Stimulated activated CD8-positive, alpha-beta memory T cell treated with anti-CD3 and anti-CD28 coated beads, Interleukin-15, amount 100 ng/mL, for 4 hours (primary cell): ENCODE measurements at places on chromosomes 4 and X.
A peak's percentile ranks its signal among the peaks of the same experiment; 100 is the strongest.

- no peak for DNase-seq
These were observed 300.8 kb downstream of the ADGRL3 start for GRCh38 chr4:61500883-61501282.

DNA sequence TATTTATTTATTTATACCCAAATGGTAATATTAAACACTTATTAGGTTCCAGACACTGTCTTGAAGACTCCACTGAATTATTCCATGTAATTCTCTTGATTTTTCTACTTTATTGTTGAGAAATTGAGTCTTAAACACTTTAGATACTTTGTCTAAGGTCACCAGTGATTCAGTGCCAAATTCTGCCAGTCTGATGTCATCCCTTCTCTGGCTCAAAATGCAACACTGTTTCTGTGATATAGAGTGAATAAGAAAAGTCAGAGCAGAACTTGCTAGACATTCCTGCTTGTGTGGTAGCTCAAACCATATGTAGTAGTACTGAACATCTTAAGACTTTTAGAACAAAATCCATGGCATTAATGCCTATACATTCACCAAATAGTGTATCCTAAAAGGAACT, 164.3 kb downstream of the GABRB1 start:
- no peak for DNase-seq

GRCh38 chr4:33940281-33940680, 2304.0 kb downstream of the ARAP2 start:
- no peak for DNase-seq

GRCh38 chrX:3143043-3143799, 102.0 kb downstream of the ARSF start:
- DNase-seq: no peak

- DNase-seq: no peak
These were observed 32.0 kb downstream of the BCLAF3 start for GRCh38 chrX:19958552-19959486.

DNA sequence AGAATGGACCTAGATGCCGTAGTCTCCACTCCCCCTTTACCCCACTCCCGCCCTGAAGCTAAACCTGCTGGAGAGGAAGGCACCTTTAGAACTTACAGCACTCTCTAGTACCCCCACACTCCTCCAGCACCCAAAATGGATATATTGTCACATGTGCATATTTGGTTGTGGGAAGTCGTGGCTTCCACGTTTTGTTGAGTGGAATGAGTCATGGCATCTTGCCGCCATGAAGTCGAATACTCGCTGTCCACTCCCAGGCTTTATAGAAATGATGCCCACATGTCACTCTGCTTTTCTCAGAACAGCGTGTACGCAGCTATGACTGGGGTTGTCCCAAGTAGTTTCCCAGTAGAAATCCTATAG, 545 bp downstream of the ABCE1 start:
- DNase-seq: peak; percentile 19

DNA sequence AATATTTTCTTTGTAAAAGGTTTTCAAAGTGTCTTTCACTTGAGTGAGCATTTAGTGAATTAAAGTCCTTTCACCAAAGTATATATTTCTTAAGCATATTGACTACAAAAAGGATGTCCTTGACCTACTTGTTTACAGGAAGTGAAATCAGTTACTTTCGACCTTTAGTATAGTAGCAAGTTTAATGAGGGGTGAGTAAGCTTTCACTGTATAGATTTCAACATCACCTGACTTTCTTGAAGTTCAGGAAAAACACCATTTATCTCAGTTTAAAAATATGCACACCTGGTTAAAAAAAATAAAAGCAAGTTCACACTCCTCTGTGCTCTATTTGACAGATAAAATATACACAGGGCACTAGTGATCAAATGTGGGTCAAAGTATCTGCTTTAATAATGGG, 88.1 kb downstream of the CCSER1 start:
- no peak for DNase-seq

DNA sequence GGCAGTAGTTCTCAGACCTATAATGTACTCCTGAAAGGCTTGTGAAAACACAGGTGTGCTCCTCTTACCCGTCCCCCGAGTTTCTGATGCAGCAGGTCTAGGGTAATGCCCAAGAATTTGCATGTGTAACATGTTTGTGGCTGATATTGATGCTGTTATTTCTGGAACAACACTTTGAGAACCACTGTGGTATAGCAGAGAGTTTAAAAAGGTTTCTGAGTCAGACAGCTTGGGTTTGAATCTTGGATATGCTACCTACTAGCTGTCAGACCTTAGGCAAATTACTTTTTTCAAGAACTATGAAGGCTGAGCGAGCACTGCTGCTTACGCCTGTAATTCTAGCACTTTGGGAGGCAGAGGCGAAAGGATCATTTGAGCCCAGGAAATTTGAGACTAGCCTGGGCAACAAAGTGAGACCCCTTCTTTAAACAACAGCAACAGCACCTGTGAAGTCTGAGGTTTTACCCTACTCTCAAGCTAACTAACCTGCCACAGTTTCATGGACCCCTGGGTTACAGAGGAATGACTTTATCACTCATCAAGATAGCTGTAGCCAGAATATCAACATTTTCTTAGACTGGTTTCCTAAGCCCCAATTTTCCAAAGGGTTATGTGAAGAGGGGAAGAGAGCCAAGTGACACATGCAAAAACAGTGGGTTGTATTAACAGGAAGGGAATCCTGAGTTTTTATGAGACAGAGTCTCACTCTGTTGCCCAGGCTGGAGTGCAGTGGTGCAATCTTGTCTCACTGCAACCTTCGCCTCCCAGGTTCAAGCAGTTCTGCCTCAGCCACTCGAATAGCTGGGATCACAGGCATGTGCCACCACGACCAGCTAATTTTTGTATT, 5.1 kb downstream of the AFF1 start:
- DNase-seq: no peak

DNA sequence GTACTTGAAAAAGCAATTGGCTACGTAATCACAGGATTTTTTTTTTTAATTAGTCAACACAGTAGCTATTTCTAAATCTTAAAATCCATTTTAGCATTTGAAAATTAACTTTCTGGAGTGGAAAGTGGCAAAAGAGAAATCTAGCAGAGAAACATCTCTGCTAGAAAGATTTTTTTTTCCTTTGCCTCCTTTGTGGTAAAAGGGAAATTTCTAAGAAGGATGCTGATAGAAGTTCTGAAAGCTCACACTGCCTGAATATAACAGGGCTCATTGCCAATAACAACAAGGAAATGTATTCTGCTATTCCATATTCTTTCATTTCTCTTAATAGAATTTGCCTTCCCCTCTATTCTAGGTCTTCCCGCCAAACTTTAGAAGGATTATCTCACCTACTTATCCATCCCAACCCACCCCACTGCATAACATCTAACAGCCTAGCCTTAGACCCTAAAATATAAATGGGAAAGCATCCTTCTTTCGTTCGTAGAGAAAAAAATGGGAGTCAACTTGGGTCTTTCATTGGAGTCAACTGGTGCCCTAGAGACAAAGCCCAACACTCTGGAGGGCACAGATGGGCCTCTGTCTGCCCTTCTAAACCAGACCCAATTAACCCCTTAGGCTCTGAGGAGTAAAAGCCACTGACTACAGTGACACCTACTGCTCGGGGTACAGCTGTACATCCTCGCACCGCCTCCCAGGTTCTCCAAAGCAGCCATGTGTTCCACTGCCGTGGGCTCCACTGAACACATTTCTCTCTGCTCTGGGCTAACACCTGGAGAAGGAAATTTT, 103.9 kb downstream of the MAML3 start:
- no peak for DNase-seq

GRCh38 chr4:9758641-9759317, 22.7 kb upstream of the DRD5 start:
- no peak for DNase-seq

DNA sequence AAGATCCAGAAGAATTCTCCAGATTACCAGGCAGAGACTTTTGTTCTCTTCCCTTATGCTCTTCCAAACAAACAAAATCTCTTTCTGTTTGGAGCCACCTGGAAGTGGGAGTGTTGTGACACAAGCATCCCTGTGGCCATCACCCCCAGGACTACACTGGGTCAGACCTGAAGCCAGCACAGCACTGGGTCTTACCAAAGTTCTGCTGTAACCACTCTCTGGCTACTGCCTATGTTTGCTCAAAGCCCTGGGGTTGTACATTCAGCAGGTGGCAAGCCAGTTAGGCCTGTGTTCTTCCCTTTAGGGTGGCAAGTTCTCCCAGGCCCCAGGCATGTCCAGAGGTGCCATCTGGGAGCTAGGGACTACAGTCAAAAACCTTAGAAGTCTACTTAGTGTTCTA, 43.7 kb upstream of the MAOA start:
- DNase-seq: no peak

GRCh38 chrX:97846718-97847237, 963.1 kb downstream of the RPA4 start:
- DNase-seq: no peak
